Stimulated activated CD4-positive, alpha-beta T cell treated with anti-CD3 and anti-CD28 coated beads, Interleukin-1b, Interleukin-23, amount 100 ng/mL, for 1 hour (primary cell): ENCODE measurements at places on chromosomes 4 and X.

DNA sequence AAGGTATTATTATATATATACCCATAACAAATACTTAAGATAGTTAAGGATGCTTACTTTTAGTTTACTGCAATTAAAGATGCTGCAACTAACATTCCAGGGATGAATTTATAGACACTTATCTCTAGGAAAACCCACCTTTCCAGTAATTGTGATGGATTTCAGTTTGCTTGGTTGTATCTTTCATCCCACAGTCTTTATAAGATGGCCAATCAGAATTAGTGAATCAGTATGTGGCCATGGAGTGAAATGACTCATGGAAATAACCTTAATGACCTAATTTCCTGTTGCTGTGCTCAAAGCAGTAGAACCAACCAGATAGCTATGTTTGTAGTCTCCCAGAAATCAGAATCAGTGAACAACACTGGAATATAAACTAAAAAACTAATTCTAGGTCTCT, 26.4 kb downstream of the MOSPD2 start:
- no peak for DNase-seq

- no peak for DNase-seq
Observed at GRCh38 chrX:46710927-46711623, 47.8 kb downstream of the SLC9A7 start.

DNA sequence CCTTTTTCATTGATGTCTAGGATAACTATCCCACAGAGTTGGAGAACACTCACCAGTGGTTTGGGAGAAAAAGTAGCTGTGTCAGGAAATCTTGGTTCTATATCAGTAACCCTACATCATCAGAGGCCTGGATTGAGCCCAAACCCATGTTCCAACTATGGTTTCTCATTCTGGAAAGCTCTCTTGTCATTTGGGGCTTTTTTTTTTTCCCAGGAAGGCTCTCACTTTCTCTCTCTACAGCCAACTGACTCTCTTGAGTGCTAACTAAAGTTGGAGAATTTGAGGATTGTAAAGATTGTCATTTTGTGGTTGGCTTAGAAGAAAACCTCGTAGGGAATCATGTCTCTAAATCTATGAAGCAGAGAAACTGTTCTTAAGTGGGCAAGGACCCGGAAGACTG, 228.2 kb upstream of the DIPK2B start:
- DNase-seq = no peak

DNA sequence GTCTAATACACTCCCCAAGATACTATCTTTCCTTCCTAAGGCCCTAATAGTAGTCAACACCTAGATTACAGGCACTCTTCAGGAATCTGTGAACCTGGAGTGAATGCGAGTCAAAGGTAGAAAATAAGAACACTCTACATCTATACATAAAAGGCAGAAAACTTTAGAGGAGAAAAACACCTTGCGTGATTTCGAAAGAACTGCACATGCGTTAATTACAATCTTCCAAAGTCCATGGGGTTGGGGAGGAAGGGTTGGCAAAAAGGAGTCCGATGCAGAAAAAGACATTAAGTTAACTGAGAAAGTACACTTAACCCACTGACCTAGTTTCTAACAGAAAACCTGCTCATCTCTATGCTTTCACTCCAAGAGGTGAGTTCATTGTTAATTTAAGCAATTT, 27.3 kb downstream of the KLHL15 start:
- DNase-seq = no peak

GRCh38 chr4:68348577-68348976, 1.3 kb downstream of the YTHDC1 start:
- DNase-seq = no peak

DNA sequence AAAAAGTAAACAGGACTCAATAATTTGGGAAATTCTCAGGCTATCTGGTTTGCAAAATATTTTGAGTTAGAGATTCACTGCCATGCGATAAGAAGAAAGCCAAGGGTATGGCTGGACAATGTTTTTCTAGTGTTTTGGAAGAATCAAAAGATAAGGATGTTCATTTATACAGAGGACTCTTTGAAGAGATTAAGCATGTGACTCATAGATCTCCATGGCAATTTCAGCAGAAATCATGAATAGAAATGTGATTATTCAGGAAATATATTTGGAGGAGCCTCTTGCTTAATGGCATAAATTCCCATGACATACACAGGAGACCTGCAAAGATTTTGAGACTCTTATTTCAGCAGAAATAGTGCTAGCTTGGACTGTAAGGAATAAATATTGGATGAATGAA, 16.7 kb upstream of the FRAS1 start:
- no peak for DNase-seq
